ENCODE measurements at places on chromosomes 11 and 22. TPM values are rescaled to one million over a fixed set of nuclear protein-coding genes. Genes with fewer than 3 reads are reported as not detected.
A peak's percentile ranks its signal among the peaks of the same experiment; 100 is the strongest.

GRCh38 chr11:119728651-119729580, at the start of gene NECTIN1:
Gene NECTIN1 (minus strand): TSS chr11:119729200. CDS start chr11:119728553, 647 bp downstream.
- no peaks in the 10 kb centered on the region for H3K36me3 ChIP-seq
- H3K4me1 ChIP-seq, result peaks cover 9% of the 10 kb centered on the region
- H3K4me3 ChIP-seq, result peak within 1 kb of the TSS; percentile 86

- no peaks in the 10 kb centered on the region for H3K36me3 ChIP-seq
- no peaks in the 10 kb centered on the region for H3K4me1 ChIP-seq
- no peaks in the 10 kb centered on the region for H3K27me3 ChIP-seq
- H3K4me3 ChIP-seq, result no peak overlapping the region
Measured at GRCh38 chr11:134674974-134675373, 262.9 kb upstream of the B3GAT1 start.

- peaks cover 50% of the 10 kb centered on the region for H3K27me3 ChIP-seq
- H3K4me3 ChIP-seq, result no peak overlapping the region
- H3K4me1 ChIP-seq, result 0 out of 2 replicates have a peak, but pooled peaks cover 5% of the 10 kb centered on the region
Measured at GRCh38 chr11:2752204-2752770, 52.5 kb upstream of the KCNQ1OT1 start.

DNA sequence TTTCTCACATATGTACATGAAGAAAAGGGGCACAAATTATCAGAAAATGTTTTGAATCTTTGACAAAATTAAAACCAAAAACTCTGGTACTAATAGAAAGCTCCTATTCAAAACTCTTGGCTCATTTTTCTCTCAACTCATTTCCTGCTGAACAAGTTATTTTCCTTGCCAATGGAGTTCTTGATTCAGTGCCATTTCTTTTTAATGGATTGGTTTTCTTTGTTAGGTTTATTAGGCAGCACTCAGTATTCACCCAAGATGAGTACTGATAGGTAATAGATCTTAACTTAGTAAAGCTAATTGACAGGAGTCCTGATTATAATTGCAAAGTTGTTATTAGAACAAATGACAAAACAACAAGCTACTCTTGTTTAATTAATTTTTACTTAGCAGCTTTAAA, 279.4 kb upstream of the PDGFD start:
- DNase-seq, result no peak
- H3K4me1 ChIP-seq, result no peaks in the 10 kb centered on the region
- no peaks in the 10 kb centered on the region for H3K36me3 ChIP-seq
- no peak overlapping the region for H3K4me3 ChIP-seq
- H3K27ac ChIP-seq, result no peak overlapping the region

DNA sequence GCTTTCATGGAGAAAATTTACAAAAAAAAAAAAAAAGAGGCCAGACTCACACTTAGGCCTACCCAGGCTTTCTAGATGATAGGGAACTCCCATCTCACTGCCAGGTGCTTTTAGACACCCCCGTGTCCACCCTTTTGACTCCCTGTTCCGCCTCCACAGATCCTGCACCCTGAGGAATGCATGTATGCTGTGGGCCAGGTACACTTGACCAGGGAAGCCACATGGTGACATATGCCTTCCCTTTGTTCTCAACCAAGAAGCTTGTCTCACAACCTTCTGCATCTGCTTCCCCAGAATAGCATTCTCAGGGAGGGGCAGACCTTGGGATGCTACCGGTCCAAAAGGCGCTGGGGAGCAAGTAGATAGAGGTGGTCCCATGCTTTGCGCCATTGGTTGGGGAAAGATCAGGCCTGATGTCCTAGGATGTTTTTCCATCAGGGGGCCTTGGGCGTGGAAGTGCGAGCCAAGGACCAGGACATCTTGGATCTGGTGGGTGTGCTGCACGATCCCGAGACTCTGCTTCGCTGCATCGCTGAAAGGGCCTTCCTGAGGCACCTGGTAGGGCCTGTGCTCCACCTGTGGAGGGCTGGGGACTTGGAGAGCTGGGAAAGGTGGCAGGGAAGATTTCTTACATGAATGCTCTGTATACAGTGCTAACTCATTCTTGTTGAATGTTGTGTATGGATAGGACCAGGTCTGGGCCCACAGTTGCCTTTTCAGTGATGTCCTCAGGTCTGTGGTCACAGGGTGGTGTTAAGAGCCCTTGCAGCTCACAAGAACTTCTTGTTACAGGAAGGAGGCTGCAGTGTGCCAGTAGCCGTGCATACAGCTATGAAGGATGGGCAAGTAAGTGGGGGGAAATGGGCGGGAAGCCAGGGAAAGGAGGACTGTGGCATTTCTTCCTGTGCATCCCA, 7.5 kb downstream of the HMBS start:
- H3K4me1 ChIP-seq, result peaks cover 35% of the 10 kb centered on the region
- peak overlapping the region; percentile 94 for H3K4me3 ChIP-seq
- peak overlapping the region; percentile 68 for H3K27ac ChIP-seq
- H3K36me3 ChIP-seq, result peaks cover 19% of the 10 kb centered on the region

GRCh38 chr22:41983513-41984405, 14.5 kb downstream of the SEPTIN3 start:
- peaks cover 6% of the 10 kb centered on the region for H3K4me1 ChIP-seq
- H3K27ac ChIP-seq, result no peak overlapping the region
- no peaks in the 10 kb centered on the region for H3K36me3 ChIP-seq
- H3K27me3 ChIP-seq, result peaks cover 47% of the 10 kb centered on the region

PAMR1 gene
- 156 TPM for total RNA-seq
